Adrenal gland (tissue), 19 donors: ENCODE measurements at places on chromosomes 7 and 10.
A peak's percentile ranks its signal among the peaks of the same experiment; 100 is the strongest.

- no peaks in the 10 kb centered on the region for H3K36me3 ChIP-seq
- H3K27me3 ChIP-seq, result no peaks in the 10 kb centered on the region
- H3K27ac ChIP-seq, result no peak overlapping the region
- H3K4me3 ChIP-seq, result no peak overlapping the region
Observed at GRCh38 chr10:47397256-47397655, 13.2 kb upstream of the ZNF488 start.

DNA sequence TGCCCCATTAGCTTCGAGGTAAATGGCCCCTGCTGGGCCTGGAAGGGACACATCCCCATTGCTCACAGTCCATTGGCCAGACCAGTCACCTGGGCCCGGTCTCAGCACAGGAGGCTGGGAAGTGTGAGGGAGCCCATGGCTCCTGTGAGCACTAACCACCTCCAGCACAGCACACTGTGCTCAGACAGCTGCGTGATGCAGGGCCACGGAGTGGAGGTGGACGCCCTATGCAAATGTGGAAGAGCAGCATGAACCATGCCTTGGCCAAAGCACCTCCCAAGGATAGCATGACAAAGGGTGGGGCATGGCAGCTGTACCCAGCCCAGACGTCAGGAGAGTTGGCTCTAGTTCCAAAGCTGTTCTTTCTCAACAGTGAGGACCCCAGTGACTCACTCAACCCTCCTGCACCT, 120.1 kb upstream of the ZMIZ1 start:
- no peak for DNase-seq
- H3K4me3 ChIP-seq, result no peak overlapping the region
- H3K27ac ChIP-seq, result no peak overlapping the region
- peaks cover 37% of the 10 kb centered on the region for H3K4me1 ChIP-seq
- no peaks in the 10 kb centered on the region for H3K36me3 ChIP-seq
- no peaks in the 10 kb centered on the region for H3K27me3 ChIP-seq

GRCh38 chr10:44300666-44301649, 83.9 kb downstream of the CXCL12 start:
- no peaks in the 10 kb centered on the region for H3K36me3 ChIP-seq
- no peak overlapping the region for H3K27ac ChIP-seq
- H3K27me3 ChIP-seq, result no peaks in the 10 kb centered on the region
- no peak overlapping the region for H3K4me3 ChIP-seq
- no peaks in the 10 kb centered on the region for H3K4me1 ChIP-seq

GRCh38 chr7:127413962-127414361, 21.5 kb upstream of the ZNF800 start:
- H3K4me1 ChIP-seq, result no peaks in the 10 kb centered on the region
- H3K27me3 ChIP-seq, result peaks cover 4% of the 10 kb centered on the region
- H3K36me3 ChIP-seq, result no peaks in the 10 kb centered on the region
- no peak overlapping the region for H3K4me3 ChIP-seq
- H3K27ac ChIP-seq, result no peak overlapping the region
- DNase-seq, result no peak

GRCh38 chr10:88810196-88810961, 7.8 kb downstream of the LIPM start:
- no peaks in the 10 kb centered on the region for H3K36me3 ChIP-seq
- peak; percentile 63 for DNase-seq
- no peaks in the 10 kb centered on the region for H3K27me3 ChIP-seq
- no peak overlapping the region for H3K4me3 ChIP-seq
- H3K27ac ChIP-seq, result no peak overlapping the region

GRCh38 chr10:109270173-109270572, 653.1 kb downstream of the XPNPEP1 start:
- H3K36me3 ChIP-seq, result no peaks in the 10 kb centered on the region
- no peaks in the 10 kb centered on the region for H3K27me3 ChIP-seq
- H3K4me1 ChIP-seq, result no peaks in the 10 kb centered on the region
- no peak overlapping the region for H3K4me3 ChIP-seq
- H3K27ac ChIP-seq, result no peak overlapping the region

DNA sequence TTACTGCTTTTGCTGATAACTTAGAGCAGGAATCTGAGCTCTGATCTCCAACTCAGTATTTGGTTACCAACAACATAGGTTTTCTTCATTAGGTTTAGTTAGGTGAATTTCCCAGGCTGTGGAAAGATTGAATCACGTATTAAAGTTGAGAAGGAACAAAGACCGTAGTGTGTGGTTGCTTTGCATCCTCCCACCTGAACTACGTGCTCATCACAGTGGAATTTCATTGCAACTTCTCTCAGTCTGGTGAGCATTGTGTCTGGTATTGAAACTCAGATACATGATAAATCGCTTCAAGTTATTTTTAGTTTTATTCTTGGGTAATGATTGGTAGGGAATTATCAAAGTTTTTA, 139.4 kb upstream of the AKR1E2 start:
- DNase-seq, result no peak
- H3K27me3 ChIP-seq, result no peaks in the 10 kb centered on the region
- H3K4me1 ChIP-seq, result no peaks in the 10 kb centered on the region
- H3K27ac ChIP-seq, result no peak overlapping the region

DNA sequence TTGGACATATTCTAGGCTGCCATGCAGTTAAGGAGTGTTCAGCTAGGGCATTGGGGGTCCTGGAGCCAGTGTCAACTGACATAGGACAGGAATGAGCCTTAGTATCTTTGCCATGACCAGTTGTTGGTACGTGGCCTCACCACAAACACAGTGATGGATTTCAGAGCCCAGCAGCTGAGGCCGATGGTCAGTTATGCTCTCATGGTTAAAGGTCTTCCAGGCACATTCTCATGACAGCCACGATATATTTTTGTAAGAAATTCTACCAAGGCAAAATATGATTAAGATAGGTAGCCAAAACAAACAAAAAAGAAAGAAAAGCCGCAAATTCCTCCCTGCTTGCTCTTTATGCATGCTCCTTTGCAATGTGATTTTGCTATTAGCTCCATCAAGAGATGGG, 47.8 kb downstream of the CDHR3 start:
- no peaks in the 10 kb centered on the region for H3K27me3 ChIP-seq
- no peaks in the 10 kb centered on the region for H3K36me3 ChIP-seq
- H3K4me1 ChIP-seq, result peaks cover 3% of the 10 kb centered on the region
- no peak overlapping the region for H3K27ac ChIP-seq
- DNase-seq, result no peak

GRCh38 chr10:24503461-24504320, 220.0 kb downstream of the ARHGAP21 start:
- H3K27ac ChIP-seq, result no peak overlapping the region
- DNase-seq, result no peak
- no peaks in the 10 kb centered on the region for H3K27me3 ChIP-seq
- no peaks in the 10 kb centered on the region for H3K4me1 ChIP-seq

DNA sequence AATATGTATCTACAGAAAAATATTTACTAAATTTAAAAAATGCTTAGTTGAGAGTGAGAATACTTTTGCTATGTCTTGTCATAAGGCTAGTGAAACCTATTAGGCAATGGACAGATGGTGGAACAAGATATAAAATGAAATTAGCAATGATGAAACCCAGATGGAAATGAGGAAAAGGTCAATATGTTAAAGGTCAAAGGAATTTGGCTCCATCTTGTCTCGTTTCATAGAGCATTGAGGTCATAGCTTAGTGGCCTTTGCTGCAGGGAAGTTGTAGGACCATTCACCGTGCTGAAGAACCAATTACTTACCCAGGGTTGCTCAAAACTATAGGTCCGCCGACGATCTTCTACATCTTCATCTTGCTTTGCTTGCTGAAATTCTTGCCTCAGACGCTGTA, 683.9 kb downstream of the PARD3 start:
- H3K4me3 ChIP-seq, result no peak overlapping the region
- DNase-seq, result no peak

DNA sequence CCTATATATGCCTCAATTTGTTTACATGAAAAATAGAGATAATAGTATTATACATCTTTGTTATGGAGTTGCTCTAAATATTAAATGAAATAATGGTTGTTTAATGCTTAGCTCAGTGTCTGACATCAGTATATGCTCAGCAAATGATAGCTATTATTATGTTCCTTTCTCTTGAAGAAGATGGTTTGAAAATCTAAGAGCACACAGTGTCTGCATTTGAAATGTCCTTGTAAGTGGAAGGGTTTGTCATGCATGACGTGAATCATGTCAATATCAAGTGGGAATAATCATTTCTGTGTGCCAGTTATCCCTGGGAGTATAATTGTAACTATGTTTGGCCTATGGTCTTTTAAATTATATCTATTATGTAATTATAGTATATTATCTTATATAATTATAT, 377.5 kb upstream of the SORCS1 start:
- no peak overlapping the region for H3K27ac ChIP-seq
- H3K4me3 ChIP-seq, result no peak overlapping the region
- H3K4me1 ChIP-seq, result no peaks in the 10 kb centered on the region
- no peaks in the 10 kb centered on the region for H3K27me3 ChIP-seq
